Activated CD4-positive, alpha-beta T cell treated with anti-CD3 and anti-CD28 coated beads, Interleukin-2, amount 10 ng/mL, durations not matched to agents 7 days and 5 days (primary cell): ENCODE measurements at places on chromosomes 6 and 20. TPM values are rescaled to one million over a fixed set of nuclear protein-coding genes. Genes with fewer than 3 reads are reported as not detected.
A peak's percentile ranks its signal among the peaks of the same experiment; 100 is the strongest.

DNA sequence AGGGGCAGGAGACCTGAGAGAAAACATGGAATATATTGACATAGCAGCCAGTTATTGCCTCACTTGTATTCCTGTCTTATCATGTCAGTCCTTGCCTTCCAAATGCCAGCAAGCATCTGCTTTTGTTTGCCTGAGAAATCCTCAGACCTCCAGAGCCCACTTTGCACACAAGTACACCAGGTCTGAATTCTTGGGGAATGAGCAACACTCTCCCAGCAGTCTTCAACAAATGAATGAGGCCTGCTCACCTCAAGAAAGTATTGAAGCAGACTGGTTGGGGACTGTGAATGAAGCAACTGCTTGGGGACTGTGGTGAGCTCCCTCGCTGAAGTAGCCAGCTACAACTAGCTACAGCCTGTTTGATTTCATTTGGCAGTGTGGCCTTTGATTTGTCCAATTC, 172.8 kb upstream of the SPTLC3 start:
- H3K27me3 ChIP-seq, result no peaks in the 10 kb centered on the region
- H3K4me3 ChIP-seq, result no peak overlapping the region
- H3K27ac ChIP-seq, result no peak overlapping the region
- no peaks in the 10 kb centered on the region for H3K36me3 ChIP-seq
- DNase-seq, result no peak

Gene SLC12A5
- total RNA-seq, result 0.42 TPM

Gene RIPPLY2
- total RNA-seq, result not detected

- no peaks in the 10 kb centered on the region for H3K27me3 ChIP-seq
- H3K4me1 ChIP-seq, result peaks cover 51% of the 10 kb centered on the region
- DNase-seq, result no peak
- no peak overlapping the region for H3K4me3 ChIP-seq
These were observed 82.5 kb downstream of the ARID1B start for GRCh38 chr6:156859686-156860085.

GRCh38 chr20:58407201-58407873, 18.3 kb downstream of the VAPB start:
- no peak for DNase-seq
- peaks cover 39% of the 10 kb centered on the region for H3K4me1 ChIP-seq
- H3K27ac ChIP-seq, result peak overlapping the region; percentile 83
- H3K36me3 ChIP-seq, result peaks cover 6% of the 10 kb centered on the region
- H3K4me3 ChIP-seq, result no peak overlapping the region

- H3K36me3 ChIP-seq, result no peaks in the 10 kb centered on the region
- no peak overlapping the region for H3K27ac ChIP-seq
These were observed 263.9 kb upstream of the CITED2 start for GRCh38 chr6:139638179-139638941.

Gene MICB
- total RNA-seq, result 54.2 TPM

GRCh38 chr6:100612094-100612493, 147.4 kb upstream of the SIM1 start:
- DNase-seq, result no peak
- no peaks in the 10 kb centered on the region for H3K4me1 ChIP-seq
- H3K27ac ChIP-seq, result no peak overlapping the region
- H3K4me3 ChIP-seq, result no peak overlapping the region
- no peaks in the 10 kb centered on the region for H3K27me3 ChIP-seq

Gene MROH8
- 2.5 TPM for total RNA-seq

Gene MARCKS
- not detected for total RNA-seq

Gene CLPSL2
- not detected for total RNA-seq

DNA sequence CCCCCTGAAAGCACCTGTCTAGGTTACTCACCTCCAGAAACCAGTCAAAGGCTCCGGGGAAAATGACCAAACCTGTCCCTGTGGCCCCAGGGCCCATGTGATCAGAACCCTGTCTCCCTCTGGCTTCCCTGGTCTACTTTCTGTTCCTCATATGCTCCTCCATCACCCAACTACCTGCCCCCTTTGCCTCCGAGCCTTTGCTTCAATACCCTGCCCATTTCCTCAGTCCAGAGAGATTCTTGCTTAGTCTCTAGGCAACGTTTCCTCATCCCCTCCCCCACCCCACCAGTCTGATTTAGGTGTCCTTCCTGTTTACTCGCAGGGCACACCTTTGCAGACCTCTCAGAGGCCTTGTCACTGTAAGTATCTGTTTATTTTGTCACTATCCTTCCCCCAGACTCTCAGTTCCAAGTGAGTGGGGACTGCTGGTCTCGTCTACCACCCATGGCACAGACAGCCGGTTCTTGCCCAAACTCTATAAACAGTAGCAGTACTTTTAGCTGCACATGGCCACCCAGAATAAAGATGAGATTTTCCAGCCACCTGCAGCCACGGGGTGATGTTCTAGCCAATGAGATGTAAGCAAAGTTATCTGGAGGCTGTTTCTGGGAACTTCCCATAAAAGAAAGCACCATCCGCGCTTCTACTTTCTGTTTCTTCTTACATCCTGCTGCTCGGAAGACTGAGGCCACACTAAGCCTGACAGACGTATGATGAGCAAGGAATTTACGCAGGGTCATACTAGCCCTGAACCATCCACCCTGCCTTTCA, 13.3 kb downstream of the ELOVL5 start:
- peak overlapping the region; percentile 97 for H3K27ac ChIP-seq
- H3K36me3 ChIP-seq, result peaks cover 46% of the 10 kb centered on the region
- peak overlapping the region; percentile 75 for H3K4me3 ChIP-seq
- H3K4me1 ChIP-seq, result peaks cover 84% of the 10 kb centered on the region

Gene FAM50B
- total RNA-seq, result 12.7 TPM

- no peaks in the 10 kb centered on the region for H3K27me3 ChIP-seq
- H3K4me1 ChIP-seq, result no peaks in the 10 kb centered on the region
- no peak overlapping the region for H3K27ac ChIP-seq
- DNase-seq, result no peak
These were observed 230.9 kb upstream of the DTNBP1 start for GRCh38 chr6:15893556-15894253.

DNA sequence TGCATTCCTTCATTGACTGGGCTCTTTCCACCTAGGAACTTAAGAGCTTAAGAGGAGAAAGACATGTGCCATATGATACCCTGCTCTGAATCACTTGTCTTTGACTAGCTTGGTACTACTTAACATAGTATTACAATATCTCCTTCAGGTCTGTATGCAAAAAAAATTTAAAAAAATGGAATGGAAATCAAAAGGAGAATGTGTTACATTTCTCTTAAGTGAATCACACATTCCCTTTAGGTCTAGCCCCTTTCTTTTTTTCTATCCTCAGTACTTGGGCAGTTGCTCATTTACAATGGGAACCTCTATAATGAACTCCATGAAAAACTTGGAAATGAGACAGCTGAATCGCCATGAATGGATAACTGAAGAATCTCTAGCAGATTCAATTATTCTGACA, 53.8 kb downstream of the SLC35F1 start:
- H3K27ac ChIP-seq, result no peak overlapping the region
- no peaks in the 10 kb centered on the region for H3K36me3 ChIP-seq
- no peak for DNase-seq
- H3K27me3 ChIP-seq, result peaks cover 2% of the 10 kb centered on the region
- H3K4me3 ChIP-seq, result no peak overlapping the region

Gene MPIG6B
- 0.19 TPM for total RNA-seq

- H3K27ac ChIP-seq, result no peak overlapping the region
- H3K4me3 ChIP-seq, result no peak overlapping the region
- no peak for DNase-seq
These were observed 123.8 kb upstream of the AKIRIN2 start for GRCh38 chr6:87825821-87826221.

Gene FRMD1
- not detected for total RNA-seq

- H3K4me1 ChIP-seq, result no peaks in the 10 kb centered on the region
- no peaks in the 10 kb centered on the region for H3K36me3 ChIP-seq
- DNase-seq, result no peak
- H3K27ac ChIP-seq, result no peak overlapping the region
- H3K4me3 ChIP-seq, result no peak overlapping the region
These were observed 4.8 kb downstream of the CRISP3 start for GRCh38 chr6:49739423-49739822.

DNA sequence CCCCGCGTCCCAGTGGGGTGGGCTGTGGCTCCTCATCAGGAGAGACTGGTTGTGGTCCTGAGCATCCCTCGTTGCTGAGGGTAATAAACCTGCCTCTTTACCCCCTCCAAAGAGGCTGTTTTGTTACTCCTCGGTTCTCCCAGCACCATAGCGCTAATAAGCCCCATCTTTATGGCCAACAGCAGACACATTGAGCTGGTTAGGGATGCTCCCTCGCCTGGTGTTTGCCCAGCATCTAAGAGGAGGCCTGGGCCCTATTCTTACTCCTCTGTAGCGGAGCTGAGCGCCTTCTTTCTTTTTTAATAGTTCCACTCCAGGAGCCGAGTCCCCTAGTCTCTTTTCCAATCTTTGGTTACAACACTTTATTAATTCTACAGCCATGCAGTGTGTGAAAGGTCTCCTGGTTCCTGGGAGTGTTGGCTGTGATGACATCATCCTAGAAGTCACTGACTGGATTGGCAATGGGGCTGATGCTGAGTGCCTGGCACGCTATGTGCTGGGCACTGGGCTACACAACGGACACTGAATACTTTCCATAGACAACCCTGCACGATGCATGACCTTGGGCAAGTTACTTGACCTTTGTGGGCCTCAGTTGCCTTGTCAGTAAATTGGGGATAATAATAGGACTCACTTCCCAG, 50.6 kb upstream of the CCDC167 start:
- H3K27ac ChIP-seq, result no peak overlapping the region
- H3K36me3 ChIP-seq, result no peaks in the 10 kb centered on the region
- no peak overlapping the region for H3K4me3 ChIP-seq

GRCh38 chr6:106097411-106098231, 11.5 kb downstream of the PRDM1 start:
- peaks cover 3% of the 10 kb centered on the region for H3K27me3 ChIP-seq
- H3K4me3 ChIP-seq, result peak overlapping the region; percentile 84
- H3K4me1 ChIP-seq, result peaks cover 84% of the 10 kb centered on the region
- H3K27ac ChIP-seq, result peak overlapping the region; percentile 95
- H3K36me3 ChIP-seq, result peaks cover 71% of the 10 kb centered on the region

Gene AVP
- total RNA-seq, result not detected

DNA sequence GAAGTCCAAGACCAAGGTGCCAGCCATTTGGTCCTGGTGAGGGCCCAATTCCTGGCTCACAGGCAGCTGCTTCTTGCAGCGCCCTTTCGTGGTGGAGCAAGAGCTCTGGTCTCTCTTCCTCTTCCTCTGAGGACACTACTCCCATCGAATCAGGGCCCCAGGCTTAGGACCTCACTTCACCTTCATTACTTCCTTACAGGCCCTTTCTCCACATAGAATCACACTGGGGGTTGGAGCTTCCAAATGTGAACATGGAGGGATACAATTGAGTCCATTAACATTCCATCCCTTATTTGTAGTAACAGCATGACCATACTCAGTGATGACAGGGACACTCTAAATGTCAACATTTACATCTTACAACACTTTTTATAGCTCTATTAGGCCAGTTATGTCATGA, 2.3 kb downstream of the RAMACL start:
- DNase-seq, result no peak
- no peak overlapping the region for H3K4me3 ChIP-seq
- H3K27me3 ChIP-seq, result no peaks in the 10 kb centered on the region
- no peaks in the 10 kb centered on the region for H3K36me3 ChIP-seq
- H3K4me1 ChIP-seq, result peaks cover 18% of the 10 kb centered on the region
- H3K27ac ChIP-seq, result no peak overlapping the region

Gene SIRPD
- 0.27 TPM for total RNA-seq

DNA sequence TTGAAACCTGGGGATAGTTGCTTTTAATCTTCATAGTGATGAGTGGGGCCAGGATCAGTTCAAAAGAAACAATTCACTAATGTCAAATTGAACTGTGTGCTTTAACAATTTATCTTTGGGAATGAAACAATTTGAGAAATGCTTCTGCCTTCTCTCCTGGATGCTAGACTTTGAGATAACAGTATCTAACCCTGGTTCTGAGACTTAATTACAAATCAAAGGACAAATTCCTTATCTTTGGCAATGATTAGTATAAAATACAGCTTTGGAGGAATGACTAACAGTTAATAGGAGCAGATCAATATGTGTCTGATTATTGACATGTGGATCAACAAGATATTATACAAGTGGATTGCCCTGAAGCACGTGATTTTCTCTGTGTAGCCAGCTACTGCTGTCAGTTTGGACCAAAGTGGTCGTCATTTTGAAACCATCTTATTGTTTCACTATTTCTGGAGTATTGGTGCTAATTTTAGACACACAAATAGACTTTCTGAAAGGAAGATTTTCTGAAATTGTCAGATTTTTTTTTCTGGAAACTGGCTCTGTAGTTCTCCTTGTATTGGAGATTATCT, 6.2 kb upstream of the FLRT3 start:
- no peaks in the 10 kb centered on the region for H3K4me1 ChIP-seq
- DNase-seq, result no peak
- H3K36me3 ChIP-seq, result no peaks in the 10 kb centered on the region
- no peak overlapping the region for H3K4me3 ChIP-seq

Gene PAX1
- total RNA-seq, result not detected

Gene FAM209A
- total RNA-seq, result 2.7 TPM

DNA sequence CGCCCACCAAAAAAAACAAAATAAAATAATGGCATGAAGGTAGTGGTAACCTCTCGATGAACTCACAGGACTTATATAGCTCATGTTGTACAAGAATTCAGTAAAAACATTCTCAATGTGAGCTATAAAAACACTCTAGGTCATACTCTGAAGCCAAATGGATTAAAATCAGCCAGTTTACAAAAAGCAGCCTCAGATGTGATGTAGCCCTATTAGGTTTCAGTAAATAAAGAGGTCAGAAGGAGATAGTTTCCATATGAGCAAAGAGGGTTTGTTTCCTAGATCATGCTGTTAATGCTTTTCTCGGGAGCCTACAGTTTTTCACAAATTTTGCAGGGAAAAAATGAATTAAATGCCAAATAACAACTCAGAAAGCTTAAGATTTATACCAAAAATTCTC, 319.5 kb upstream of the HSF2 start:
- no peak overlapping the region for H3K4me3 ChIP-seq
- no peaks in the 10 kb centered on the region for H3K4me1 ChIP-seq
- no peak overlapping the region for H3K27ac ChIP-seq
- no peak for DNase-seq
- H3K36me3 ChIP-seq, result no peaks in the 10 kb centered on the region

DNA sequence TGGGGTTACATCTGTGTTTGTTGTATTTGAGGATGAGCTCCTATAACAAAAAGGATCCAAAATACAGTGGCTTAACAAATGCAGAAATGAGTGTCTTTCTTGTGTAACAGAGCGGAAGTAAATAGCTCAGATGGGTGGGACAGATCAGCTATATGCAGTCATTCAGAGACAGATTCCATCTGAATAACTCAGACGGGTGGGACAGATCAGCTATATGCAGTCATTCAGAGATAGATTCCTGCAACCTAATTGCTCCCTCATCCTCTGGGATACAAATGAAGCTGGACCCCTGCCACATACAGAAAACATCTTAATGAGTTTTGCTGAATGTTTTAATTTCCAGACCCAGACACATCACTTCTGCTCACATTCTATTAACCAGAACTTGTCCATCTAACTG, 332.3 kb downstream of the BCKDHB start:
- no peaks in the 10 kb centered on the region for H3K4me1 ChIP-seq
- DNase-seq, result no peak
- no peaks in the 10 kb centered on the region for H3K36me3 ChIP-seq
- H3K27me3 ChIP-seq, result no peaks in the 10 kb centered on the region
- H3K27ac ChIP-seq, result no peak overlapping the region
- H3K4me3 ChIP-seq, result no peak overlapping the region
